ENCODE measurements at places on chromosomes 11 and 22.

- DNase-seq: peak; percentile 11
These were observed 61.3 kb downstream of the PPME1 start for GRCh38 chr11:74232311-74232950.

DNA sequence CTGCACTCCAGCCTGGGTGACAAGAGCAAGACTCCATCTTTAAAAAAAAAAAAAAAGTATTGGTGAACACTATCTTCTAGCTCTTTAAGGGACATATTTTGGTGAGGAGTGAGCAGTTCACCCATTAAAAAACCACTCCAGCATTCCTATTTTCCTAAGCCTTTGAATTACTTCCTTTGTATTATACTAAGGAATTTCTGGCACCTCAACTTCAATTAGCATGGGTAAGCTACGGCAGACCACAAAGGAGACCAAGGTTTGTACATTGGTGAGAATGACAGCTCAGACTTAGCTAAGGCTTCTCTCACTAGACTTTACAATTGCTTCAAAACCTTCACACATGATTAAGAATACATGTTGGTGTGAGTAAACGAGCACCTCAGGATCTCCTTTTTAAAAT is 57.0 kb upstream of the BIRC3 start:
- peak; percentile 62 for DNase-seq

DNA sequence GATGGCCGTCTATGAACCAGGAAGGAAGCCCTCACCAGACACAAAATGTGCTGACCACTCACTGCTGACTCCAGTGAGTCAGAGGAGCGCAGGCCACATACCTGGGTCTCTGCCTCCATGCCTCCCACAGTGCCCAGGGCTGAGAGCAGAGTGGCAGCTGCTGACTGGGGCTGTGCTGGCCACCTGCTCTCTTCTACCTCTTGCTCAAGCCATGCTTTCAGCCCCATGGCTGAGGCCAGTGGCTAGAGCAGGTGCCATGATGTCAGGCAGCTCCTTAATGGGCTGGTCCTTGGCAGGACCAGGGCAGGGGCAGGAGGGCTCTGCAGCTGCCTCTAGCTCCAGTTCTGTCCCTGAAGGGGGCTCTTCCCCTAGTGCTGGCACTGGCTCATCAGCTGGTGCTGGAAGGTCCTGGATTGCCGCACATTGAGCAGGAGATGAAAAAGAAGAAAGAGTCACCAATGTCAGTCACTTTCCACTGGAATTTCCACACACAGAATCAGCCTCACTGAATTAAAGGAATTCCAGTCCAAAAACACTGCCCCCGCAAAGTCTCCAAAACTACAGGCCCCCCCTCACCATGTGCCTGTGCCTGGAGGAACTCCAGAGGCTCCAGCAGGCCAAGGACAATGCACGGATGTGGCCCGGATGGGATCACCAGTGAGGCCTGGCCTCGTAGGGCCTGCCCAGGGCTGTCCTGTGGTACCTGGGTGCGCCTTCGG is 86.4 kb downstream of the GGTLC2 start:
- DNase-seq: no peak

DNA sequence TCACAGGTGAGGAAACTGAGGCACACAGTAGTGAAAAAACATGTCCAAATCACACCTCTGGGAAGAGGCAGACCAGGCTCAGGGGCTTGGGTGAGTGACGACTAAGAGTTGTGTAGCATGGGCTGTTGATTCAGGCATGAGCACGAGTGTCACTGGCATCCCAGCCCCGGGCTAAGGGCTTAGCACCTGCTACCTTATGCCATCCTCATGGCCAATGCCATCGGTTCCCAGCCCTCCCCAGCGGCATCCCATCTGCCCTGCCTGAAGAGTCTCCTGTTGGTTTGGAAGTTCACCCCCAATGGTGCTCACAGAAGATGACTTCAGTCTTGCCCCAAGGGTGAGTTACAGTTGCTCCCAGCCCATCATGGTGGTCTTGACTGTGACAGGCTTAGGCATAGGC is 22.4 kb downstream of the MB start:
- no peak for DNase-seq

- DNase-seq: no peak
These were observed 44.0 kb downstream of the KIAA1671 start for GRCh38 chr22:24996420-24996952.

Data from EH (cell line).